ENCODE measurements at places on chromosomes 4 and X.

GRCh38 chr4:41077628-41078027 lies 136.7 kb downstream of the APBB2 start:
- DNase-seq: no peak

DNA sequence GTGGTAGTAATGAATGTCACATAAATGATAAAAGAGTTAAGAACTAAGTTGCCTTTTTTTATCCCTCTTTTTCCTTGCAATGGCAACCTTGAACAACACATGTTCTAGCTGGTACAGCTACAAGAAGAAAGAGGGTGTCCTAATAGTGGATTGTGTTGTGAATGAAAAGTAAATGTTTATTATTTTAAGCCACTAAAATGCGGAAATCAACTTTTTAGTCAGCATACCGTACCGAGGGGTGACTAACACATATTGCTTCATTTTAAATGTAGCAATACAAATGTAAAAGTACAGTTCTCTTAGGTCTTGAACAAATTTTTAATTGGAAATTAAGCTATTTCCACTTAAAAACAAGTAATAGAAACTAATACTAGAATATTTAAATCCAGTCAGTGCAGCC lies 17.7 kb upstream of the AP1AR start:
- DNase-seq: peak; percentile 84

DNA sequence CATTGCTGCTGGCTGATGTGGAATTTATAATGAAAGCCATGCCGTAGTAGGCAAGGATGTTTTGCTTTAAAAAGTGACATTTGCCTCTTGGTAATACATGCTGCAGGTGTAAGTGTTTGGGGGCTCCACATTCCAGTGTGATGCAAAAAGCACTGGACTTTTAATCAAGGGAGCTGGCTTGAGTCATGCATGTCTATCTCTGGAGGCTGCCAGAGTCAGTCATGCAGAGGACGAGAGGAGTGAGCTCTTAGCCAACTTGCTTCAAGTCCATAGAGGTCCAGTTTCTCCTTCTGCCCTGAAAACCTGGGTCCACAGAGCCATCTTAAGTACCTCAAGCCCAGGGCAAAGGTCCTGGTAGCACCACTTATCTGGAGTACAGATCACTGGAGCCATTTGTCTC lies 11.6 kb upstream of the CXCL13 start:
- DNase-seq: peak; percentile 26

DNA sequence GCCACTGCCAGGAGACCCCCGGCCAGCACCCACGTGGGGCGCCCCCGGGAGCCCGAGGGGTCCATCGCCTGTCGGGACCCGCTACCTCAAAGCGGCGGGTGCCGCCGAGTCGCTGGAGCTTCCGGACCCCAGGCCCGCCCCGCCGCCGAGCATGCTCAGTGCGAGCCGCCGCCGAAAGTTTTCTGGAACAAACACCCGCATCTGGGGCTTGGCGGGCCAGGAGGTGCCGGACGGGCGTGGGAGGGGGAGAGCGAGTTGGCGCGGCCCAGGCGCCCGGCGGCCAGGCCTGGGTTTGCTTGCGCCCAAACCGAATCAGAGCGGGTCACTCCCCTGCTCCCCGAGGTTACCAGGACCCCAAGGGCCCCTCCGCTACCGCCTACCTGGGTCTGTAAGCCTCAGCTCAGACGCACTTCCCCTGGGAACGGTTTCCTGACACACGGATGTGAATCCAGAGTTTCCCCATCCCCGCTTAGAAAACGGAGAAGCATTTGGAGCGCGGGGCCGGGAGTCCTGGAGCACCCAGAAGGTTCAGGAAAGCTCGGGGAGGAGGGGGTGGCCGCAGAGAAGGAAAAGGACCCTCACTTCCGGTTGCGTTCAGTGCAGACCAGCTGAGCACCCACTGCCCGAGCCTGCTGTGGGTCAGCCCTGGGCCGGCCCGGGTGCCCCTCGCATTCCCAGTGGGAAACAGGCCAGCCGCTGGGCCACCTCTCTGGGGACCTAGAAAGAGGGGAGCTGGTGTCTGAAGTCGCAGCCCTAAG lies at the start of gene EVC2:
EVC2 (minus strand) TSS at position 111 of the 758 bp plus-strand sequence; CDS start at position 65, 46 bp downstream.
- DNase-seq: peak; percentile 39

- no peak for DNase-seq
Measured at GRCh38 chr4:65393078-65393477, 277.2 kb downstream of the EPHA5 start.

DNA sequence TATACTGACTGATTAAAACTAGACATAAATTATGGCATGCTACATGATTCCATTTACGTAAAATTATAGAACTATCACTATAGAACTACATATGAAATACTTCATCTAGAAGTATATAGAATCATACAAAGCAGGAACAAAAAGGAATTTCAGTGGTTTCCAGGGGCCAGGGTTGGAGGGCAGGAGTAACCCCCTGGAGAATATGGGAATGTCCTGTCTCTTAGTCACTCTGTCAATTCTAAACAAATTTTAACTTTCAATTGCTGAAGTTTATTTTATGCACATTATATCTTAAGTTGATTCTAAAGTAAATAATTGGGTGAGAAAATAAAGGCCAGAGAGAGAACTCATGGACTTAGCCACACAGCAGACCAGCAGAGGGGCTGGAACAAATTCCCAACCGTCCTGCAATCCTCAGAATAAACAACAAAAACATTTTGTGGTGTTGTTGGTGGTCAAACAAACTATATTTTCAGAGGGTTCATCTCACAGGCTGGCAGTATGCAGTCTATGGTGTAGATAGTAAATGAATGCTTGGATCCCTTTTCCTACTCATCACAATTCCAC lies 476.9 kb upstream of the SLIT2 start:
- DNase-seq: no peak

- peak; percentile 64 for DNase-seq
Measured at GRCh38 chr4:134024251-134024650, 177.3 kb downstream of the PABPC4L start.

- no peak for DNase-seq
Measured at GRCh38 chr4:105061731-105062130, 84.9 kb upstream of the TET2 start.

DNA sequence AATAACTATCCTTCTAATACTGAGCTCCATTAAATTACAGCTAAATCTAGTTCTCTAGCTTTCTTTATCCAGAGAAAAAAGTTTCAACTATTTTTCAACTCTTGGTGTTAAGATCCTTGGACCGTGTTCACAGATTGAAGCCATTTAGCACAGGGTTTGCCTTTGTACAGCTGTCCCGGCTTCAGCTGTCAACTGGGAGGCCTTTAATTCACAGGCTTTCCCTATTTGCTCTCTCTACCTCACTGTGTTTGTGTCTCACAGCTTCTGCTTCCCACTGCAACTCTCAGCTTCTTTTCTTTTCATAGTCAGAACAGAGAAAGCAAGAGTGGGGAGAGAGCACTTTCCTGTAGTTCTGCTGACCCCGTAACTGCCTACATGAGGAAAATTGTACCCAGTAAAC lies 76.9 kb upstream of the SMAD1 start:
- no peak for DNase-seq

GRCh38 chrX:144896323-144896722 lies 351.0 kb upstream of the SPANXN1 start:
- peak; percentile 0 for DNase-seq

GRCh38 chr4:122503214-122503613 lies 46.7 kb upstream of the IL2 start:
- no peak for DNase-seq

DNA sequence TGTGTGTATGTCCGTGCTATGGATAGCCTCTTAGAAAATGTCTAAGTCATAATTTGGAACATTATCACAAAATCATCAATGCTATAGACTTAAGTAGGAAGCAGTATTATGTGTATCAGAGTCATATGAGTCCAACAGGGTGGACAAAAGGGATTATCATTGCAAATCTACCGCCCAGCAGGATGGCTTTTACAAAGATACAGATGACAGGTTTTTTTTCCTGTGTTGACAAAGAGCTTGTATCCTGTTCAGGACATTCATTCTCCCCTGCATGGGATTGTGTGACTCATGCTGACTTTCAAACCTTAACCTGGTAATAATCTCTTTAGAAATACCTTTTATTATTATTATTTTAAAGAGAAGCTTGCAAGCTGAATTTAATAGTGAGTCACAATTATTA lies 310.3 kb upstream of the GNPDA2 start:
- peak; percentile 18 for DNase-seq

- DNase-seq: peak; percentile 67
Measured at GRCh38 chr4:16916719-16917337, 18.4 kb upstream of the LDB2 start.

GRCh38 chr4:46667790-46668189 lies 241.3 kb downstream of the COX7B2 start:
- DNase-seq: no peak

DNA sequence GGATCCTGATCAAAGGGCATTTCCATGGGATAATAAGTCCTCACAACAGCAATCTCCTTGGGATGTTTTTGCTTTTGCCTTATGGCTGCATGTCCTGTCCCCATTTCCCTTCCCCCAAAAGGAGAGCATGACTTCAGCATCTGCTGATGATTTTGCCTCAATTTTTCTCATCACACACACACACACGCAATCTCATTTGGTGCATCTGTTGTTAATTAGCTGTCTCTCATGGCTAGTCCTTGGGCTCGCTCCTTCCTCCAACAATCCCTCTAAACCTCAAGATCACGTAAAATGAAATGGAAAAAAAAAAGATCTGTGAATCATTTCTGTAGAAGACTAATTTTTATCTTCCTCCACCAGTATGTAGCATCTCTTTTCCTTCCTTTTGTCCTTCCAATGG lies 153.6 kb downstream of the RBMX2 start:
- no peak for DNase-seq

GRCh38 chrX:65667503-65668376 lies at the start of gene MSN:
MSN (plus strand) TSS chrX:65667654; CDS start chrX:65667842, 188 bp downstream.
- peak; percentile 58 for DNase-seq

- no peak for DNase-seq
Measured at GRCh38 chrX:53895270-53895669, 149.0 kb downstream of the PHF8 start.
